T-helper 2 cell (primary cell): ENCODE measurements at places on chromosomes 2 and 18.

DNA sequence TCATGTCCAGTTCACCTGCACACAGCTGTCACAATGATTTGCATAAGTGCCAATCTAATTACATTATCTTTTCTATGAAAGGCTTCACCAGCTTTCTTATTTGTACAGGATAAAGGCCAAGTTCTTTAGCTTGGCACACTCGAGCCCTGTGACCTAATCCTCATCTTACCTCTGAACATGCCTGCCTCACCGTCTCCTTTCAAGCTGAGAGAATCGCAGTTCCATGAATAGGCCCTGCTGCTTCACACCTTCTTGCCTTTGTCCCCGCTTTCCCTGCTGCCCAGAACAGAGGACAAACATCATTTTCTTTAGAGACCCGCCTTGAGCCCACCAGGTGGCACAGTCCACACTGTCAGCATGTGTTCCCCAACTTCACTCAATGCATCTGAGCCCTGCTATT, 1094.7 kb downstream of the BCL11A start:
- DNase-seq = no peak

DNA sequence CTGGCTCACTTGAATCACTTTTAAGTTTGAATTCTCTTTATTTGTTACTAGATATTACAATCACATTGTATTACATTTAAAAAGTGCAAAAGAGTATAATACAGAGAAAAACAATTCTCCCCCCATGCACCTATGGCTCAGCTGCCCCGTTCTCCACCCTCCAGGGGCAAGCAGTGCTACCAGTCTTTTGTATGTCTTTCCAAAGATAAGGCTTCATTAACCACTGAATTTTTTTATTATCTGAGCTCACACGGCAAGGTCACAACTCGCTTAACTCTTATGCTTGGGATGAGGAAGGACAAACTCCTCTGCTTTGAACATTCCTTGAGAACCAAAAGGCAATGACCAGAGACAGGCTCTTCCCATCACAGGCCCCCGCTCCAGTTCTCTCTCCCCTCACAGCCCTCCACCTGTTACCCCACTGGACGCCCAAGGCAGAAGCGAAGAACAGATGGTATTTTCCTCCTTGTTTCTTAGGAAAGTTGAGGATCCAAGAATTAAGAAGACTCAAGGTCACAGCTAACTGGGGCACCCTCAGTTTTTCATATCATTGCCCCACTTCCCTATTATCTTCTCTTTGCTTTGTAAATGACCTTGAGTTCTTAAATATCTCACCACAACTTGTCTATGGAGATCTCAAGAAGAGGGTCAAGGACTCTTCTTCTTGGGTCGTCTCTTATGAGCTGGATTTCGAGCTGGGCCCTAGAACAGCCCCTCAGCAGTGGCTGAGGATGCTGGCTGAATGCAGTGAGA, 30.1 kb downstream of the SH2D6 start:
- no peak for DNase-seq

GRCh38 chr2:112160283-112161250, 22.4 kb downstream of the FBLN7 start:
- no peak for DNase-seq

GRCh38 chr2:202290316-202290715, 24.8 kb downstream of the NOP58 start:
- DNase-seq = no peak

- DNase-seq = peak; percentile 28
Observed at GRCh38 chr2:65536596-65536995, 104.2 kb upstream of the SPRED2 start.

DNA sequence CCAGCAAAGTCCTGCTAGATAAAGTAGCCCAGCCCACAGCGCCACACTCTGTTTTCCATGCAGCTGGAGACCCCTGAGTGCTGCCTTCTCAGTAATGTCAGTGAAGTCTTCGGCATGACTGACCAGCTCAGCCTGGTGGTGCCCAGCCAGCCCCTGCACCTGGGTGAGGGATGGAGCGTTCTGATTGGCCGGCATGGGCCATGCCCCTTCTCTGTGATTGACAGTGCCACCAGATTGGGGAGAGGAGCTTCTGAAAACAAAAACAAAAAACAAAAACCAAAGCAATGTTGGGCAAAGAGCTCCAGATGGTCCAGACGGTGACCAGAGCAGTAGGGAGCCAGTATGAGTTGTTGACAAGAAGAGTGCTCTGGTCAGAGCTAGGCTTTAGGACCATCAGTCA, 122.6 kb downstream of the DYSF start:
- no peak for DNase-seq
